ENCODE measurements at places on chromosomes 5 and 9.

DNA sequence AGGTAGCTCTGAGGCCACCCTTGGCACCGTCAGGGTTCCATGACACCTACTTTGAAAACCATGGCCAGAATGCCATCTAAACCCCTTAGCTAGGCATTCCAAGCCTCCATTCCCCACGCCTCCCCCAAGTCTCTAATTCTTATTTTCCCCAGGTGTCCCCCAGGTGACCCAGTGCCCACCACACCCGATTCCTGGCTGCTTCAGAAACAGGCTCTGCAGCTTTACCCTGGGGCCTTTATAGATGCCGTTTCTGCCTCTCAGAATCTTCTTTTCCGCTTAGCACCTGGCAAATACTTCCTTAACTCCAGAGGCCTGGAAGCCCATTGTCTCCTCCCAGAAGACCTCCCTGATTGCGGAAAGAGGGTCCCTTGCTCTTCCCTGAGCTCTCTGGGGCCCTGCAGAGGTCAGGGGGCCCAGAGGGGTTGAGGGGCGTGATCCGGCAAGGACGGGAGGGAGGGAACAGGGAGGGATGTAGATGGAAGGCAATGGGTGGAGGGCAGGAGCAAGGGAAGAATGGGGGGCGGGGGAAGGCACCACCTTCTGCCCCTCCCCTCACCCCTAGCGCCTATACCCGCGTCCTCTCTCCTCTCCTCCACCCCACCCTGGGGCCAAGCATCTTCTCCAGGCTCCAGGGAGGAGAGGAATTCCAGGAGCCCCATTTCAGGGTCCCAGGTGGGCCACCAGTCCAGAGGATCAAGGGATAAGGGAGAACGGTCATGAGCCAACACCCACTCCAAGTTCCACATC, 12.0 kb upstream of the WDR38 start:
- DNase-seq, result no peak

- no peak for DNase-seq
Measured at GRCh38 chr5:130206686-130207085, 302.4 kb downstream of the CHSY3 start.

DNA sequence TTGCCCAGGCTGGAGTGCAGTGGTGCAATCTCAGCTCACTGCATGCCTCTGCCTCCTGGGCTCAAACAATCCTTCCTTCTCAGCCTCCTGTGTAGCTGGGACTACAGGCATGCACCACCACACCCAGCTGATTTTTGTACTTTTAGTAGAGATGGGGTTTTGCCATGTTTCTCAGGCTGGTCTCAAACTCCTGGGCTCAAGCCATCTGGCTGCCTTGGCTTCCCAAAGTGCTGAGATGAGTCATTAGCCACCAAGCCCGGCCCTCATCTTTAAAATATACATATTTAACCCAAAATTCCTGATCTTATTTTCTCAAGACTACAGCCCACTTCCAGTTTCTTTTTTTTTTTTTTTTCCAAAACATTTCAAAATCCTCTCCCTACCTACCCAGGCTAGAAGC, 31.7 kb upstream of the MINAR2 start:
- DNase-seq, result no peak

- DNase-seq, result no peak
Measured at GRCh38 chr9:5632540-5632939, 3.6 kb downstream of the RIC1 start.

DNA sequence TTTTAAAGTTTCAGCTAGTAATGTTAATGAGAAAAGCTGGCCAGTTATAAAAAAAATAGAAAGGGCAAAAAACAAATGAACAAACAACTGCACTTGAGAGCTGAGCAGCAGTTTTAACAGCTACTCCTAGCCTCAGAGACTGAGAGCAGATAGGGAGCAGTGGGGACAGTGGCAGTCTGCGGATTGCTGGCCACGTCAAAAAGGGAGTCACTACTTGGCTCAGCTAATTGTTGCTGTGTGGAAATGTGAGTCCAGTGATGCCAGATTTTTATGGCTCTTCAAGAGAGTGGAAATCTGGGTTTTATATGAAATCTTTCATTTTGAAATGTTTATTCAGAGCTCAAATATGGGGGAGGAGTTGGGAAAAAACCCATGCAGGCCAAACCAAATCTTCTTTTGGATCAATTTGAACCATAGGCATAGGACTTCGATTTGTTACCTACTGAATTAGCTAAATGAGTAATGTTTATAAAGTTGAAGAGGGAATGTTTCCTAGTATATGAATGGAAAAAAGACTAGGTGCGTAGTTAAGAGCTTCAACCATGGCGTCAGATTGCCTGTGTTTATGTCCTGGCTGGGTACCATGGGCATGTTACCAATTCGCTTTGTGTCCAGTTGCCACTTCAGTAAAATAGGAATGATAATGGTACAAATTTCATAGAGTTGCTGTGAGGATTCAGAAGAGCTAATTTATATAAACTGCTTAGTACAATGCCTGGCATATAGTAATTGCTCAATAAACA, 102.1 kb downstream of the PAM start:
- DNase-seq, result no peak

DNA sequence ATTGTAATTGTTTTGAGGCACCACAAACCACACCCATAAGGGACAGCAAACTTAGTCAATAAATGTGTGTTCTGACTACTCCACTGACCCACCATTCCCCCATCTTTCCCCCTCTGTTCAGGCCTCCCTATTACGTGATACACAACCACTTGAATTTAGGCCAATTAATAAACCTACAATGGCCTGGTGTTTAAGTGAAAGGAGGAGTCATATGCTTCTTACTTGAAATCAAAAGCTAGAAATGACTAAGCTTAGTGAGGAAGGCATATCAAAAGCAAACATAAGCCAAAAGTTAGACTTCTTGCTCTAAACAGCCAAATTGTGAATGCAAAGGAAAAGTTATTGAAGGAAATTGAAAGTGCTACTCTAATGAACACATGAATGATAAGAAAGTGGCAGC, 14.6 kb downstream of the ZBTB43 start:
- DNase-seq, result no peak

GRCh38 chr5:8695902-8696845, 827.2 kb downstream of the MTRR start:
- DNase-seq, result no peak

DNA sequence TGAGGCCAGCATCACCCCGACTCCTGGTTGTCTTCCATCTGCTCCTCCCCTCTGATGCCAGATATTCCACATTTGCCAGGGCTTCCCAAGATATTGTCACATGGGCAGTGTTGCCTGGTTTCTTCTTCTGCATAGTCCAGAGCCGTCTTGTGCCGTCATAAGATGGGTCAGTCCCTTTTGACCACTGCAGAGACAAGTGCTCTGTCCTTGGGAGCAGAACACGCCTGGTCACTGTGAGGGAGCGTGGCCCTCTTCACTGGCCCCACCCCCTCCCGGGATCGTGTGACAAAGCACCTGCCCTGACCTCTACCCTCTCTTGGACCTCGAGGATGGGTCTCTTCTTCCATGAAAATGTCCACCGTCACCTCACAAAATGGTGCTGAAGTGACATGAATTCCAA, 41.6 kb downstream of the UBE2QL1 start:
- no peak for DNase-seq

DNA sequence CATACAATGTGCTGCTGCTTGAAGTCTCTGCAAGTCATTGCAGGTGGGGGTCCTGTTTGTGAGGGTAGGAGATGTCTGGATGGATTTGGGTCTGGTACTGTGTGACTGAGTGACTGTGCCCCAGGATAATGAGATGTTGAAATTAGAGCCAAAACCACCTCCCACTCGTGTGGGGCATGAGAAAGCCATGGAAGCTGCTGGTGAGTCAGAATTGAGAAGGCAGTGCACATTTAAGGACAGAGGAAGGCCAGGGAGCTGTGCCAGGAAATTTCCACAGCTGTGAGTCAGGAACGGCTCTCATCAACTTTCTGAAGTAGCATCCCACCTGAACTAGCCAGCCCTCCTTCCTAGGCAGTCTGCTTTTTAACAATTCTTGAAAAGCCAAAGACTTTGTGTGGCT, 229.8 kb downstream of the DRD1 start:
- DNase-seq, result no peak

GRCh38 chr9:80072451-80072850, 500.7 kb downstream of the TLE4 start:
- no peak for DNase-seq
